ENCODE measurements at places on chromosomes 11 and 22.

DNA sequence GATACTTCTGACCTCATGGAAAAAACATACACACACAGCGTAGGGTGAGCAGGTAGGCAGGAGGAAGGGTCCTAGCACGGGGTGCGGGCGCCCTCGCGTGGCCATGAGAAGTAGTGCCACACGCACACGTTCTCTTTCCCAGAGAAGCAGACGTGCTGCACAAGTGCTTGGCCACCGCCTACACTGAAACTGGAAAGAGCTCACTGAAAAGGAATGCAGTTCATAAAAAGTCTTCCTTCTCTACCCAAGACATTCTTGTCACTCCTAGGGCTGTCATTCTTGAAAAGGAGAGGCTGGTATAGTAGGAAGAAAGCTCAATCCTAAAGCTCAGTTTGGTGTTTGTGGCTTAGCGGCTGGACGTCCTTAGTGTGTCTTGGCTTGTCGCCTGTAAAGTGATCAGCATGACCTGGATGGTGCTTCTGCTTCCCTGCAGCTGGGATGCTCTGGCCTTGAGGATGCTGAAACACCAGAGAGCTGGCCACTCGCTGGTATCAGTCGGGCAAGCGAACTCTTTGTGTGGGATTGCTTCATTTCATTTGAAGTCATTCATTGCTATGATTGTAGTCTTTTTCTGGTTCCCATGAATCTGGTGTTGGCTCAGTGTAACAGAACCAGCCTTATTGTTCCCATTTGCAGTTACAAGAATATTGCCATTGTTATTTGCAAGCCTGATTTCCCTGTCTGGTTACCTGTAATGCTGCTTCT lies 303.8 kb downstream of the NTM start:
- DNase-seq, result peak; percentile 86

GRCh38 chr22:46058591-46059519 lies 81.9 kb upstream of the WNT7B start:
- no peak for DNase-seq

GRCh38 chr11:22065472-22065871 lies 127.4 kb upstream of the ANO5 start:
- no peak for DNase-seq

GRCh38 chr11:105074166-105074530 lies 29.0 kb upstream of the CARD16 start:
- no peak for DNase-seq

DNA sequence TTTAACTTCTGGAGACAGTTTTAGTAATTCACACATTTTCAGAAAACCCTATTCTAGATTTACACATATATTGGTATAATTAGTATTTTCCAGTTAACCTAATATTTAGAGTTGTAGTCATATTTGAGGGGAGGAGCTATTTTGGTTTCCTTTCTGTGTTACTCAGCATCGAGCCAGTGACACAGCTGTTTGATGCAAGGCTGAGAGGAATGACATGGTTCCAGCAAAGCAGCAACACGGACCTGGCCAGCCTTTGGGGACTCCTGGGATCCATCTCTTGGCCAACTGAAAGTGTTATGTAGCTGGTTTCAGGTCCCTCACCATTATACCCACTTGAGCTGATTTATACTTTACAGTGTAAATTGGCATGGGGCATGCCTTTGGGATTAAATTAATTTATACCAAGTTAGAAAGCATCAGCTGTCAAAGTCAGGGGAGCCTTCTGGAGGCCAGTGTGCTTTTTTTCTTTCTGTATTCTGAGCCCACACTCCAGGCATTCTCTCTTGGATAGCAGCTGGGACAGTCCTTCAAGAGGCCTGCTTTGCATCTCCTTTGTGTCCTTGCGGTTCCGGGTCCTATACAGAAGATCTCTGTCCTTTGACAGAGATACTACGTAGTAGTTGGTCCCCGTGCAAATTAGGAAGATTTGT lies 91.3 kb upstream of the SLC25A18 start:
- no peak for DNase-seq

DNA sequence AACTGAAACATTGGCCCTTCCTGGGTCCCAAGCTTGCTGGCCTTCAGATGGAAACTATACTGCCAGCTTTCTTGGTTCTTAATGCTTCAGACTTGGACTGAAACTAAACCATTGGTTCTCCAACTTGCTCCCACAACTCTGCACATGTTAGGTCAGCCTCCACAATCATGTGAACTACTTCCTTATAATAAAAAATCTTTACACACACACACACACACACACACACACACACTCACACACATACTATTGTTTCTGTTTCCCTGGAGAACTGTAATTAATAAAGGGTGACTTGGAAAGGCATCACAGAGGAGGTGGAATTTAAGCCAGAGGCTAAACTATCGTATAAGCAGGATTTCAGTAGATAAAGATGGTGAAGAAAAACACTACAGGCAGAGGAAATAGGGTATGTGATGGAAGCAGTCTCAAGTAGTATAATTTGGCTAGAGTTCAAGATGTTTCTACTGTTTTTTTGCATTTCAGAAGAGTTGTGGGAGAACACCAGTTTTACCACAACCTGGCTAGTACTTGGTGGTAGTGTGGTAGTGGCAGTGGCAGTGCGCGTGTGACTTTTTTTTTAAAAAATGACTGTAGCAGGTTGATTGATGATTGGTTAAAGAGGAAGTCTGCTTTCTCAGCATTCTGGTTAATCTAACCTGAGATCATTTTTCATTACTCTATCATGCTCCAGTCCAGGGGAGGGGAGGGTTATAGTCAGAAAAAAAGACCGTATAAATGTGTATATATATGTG lies 70.1 kb downstream of the PDE3B start:
- peak; percentile 72 for DNase-seq

- DNase-seq, result no peak
These were observed 20.3 kb downstream of the GTPBP1 start for GRCh38 chr22:38725900-38726655.

DNA sequence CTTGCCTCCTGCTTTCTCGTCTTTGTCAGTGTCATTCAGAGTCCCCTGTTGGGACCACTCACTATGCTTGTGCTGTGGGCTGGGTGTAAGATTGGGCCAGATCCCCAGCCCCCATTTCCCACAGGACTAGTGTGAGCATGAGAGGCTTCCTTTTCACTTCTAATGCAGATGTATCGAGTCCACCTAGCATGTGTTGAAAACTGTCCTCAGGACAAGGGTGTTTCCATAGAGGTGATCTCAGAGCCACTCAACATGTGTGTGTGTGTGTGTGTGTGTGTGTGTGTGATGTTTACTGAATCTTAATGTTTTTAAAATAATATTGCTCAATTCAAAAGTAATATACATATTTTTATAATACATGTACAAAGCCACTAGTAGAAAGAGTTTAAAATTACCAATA lies 11.4 kb upstream of the CD44 start:
- no peak for DNase-seq

DNA sequence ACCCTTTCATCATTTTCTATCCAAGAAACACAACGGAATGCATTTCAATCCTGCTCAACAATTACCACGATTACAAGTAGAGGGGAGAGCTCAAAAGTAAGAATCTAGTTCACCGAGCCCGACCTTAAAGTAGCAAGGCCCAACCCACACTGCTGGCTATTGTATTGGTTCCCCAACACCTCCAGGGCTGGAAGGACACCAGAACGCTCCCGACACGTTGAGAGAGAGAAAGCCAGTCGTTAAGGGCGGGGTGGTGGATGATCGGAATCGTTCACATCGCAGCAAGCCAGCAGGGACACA lies 690 bp downstream of the CKAP5 start:
- no peak for DNase-seq

GRCh38 chr22:47000888-47001287 lies 238.4 kb downstream of the TBC1D22A start:
- peak; percentile 59 for DNase-seq

DNA sequence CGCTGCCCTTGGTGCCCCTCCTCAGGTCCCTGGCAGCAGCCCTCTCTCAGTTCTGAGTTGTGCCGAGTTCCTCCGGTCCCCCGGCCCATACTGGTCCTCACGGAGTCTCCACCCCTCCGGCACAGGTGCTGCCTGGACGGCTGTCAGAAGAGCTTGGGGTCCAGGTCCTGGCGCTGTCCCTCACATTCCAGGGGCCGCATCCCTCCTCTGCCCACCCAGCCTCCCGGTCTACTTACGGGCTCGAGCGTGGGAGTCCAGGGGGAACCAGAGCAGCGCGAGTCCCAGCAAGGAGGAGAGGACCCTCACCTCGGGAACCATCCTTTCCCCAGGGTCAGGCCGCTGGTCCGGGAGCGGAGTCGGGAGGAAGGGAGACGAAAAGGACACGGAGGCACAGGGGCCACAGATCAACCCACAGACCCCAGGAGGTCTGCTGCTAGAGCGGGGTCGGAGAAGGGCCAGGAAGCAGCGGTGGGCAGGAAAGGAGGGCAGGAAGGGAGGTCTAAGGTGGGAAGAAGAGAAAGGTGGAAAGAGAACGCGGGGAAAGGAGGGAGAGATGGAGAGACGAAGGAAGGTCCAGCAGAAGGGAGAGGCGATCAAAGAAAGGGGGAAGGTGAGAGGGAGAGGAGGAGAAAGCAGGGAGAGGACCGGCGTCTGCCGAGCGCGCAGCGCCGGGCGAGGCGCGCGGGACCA lies 510 bp downstream of the CHRDL2 start:
- no peak for DNase-seq

- no peak for DNase-seq
These were observed 20.2 kb downstream of the ST3GAL4 start for GRCh38 chr11:126375726-126376125.

GRCh38 chr11:28231475-28231874 lies 123.3 kb downstream of the METTL15 start:
- DNase-seq, result no peak

GRCh38 chr11:114794048-114794684 lies 115.8 kb downstream of the NXPE2 start:
- DNase-seq, result no peak

DNA sequence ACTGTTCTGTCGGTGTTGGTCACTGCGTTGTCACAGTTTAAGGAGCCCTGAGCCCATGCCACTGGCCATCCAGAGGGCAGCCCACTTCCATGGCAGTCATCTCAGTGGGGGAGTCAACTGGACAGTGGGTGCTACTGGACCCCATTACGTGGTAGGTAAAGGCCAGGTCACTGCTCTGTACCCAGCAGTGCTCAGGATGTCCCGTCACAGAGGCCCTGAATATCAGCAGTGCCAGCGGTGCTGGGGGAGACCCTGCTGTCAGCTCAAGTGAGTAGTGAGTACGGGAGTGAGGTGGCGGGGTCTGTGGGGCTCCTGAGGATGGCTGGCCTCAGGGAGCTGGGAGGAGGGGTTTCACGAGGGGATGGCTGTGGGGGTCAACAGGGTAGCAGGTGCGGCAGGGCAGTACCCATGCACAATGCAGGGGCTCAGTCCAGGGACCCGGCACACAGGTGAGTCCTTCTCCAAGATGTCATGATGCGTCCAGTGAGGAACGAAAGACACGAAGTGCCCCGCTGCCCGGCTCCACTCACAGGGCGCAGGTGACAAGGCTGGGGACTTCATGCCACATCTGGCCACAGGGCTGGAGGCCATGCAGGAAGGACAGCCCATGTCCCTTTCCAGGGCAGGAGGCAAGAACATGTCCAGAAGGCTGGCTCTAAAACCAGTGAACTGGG lies 27.9 kb downstream of the CELSR1 start:
- DNase-seq, result no peak

DNA sequence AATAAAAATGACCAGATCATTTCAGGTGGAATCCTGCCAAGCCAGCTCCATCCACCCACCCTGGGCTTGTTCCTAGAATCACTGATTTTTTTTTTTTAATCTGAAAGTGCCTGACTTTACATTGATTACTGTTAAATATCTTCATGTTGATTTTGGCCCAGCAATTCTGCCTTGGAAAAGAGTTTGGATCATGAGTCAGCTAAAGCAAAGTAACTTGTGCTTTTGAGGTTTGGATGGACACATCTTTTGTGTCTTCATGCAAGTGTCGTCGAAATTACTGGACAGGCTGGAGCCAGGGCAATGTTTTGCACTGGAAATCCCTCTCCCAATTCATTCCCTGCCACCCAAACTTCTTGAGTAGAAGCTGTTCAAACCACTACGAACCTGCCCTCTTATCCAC lies 164.0 kb upstream of the SYT13 start:
- no peak for DNase-seq

- DNase-seq, result no peak
These were observed 19.0 kb downstream of the CHST1 start for GRCh38 chr11:45646275-45646927.

DNA sequence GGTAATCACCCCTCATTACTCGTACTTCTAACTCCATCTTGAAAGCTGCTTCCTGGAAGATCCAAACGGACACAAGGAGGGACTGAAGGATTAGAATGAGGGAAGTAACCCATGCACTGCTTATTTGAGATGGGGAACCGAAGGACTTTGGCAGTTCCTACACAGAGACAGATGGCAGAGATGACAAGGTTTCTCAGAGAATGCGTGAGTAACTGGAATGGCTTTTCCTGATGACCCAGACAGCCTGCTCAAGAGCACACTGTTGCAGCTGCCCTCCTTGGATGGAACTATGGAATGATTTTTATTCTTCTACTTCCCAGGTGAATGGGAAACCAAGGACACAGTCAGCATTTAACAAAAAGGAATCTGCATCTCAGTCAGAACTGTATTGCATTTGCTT lies 7.3 kb downstream of the KCNJ11 start:
- DNase-seq, result no peak

DNA sequence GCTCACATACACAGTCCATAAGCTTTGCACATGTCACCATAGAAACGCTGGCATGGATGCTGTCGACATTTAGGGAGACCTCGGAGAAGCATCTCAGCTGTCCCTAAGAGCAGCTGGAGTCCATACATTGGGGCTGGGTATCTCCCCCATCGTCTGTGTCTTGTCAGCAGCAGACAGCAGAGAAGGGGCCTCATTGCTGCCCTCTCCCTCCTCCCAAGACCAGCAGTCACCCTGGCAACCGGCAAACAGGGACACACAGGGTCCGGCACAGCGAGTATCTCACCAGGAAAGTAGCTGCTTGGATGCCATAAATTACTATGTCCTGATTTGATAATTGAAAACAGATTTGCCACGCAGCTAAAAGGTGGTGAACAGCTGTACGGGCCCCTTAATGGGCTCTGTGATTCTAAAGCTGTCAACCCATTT lies 84.4 kb downstream of the CD44 start:
- DNase-seq, result no peak

GRCh38 chr11:62179995-62180394 lies 10.0 kb upstream of the SCGB1D1 start:
- no peak for DNase-seq

- DNase-seq, result no peak
These were observed 103.5 kb downstream of the DDX10 start for GRCh38 chr11:108768370-108768769.

DNA sequence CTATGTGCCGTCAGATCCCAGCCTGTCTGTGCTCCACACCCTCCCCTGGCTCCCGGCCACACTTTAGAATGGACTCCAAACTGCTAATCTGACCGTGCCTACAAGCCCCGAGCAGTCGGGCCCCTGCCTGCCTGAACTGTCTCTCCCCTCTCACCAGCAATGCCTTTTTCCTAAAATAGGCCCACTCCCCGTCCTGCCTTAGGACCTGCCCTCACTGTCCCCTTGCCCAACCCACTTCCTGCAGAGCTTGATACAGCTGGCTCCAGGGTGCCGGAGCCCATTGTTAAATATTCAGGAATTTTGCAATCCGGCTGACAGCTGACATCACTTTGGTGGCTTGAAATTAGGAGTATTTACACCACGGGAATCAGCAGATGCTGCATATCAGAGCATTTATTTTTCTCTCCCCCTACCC lies 21.4 kb downstream of the MN1 start:
- no peak for DNase-seq

All from activated CD4-positive, alpha-beta T cell treated with anti-CD3 and anti-CD28 coated beads, Interleukin-2, amount 10 ng/mL, durations not matched to agents 24 days and 14 days (primary cell).